ENCODE measurements at places on chromosomes 5 and 9.

DNA sequence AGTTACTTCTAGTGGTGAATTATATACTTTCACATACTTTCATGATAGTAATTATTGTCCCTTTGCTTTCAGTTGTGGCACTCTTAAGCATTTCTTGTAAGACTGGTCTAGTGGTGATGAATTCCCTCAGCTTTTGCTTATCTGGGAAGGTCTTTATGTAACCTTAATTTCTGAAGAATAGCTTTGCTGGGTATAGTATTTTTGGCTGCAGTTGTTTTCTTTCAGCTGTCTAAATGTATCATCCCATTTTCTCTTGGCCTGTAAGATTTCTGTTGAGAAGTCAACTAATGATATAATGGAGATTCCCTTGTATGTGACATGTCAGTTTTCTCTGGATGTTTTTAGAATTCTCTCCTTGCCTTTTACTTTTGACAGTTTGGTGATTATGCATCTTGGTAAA, 41.0 kb downstream of the TMEM38B start:
- no peak for DNase-seq

- DNase-seq = no peak
These were observed 1.3 kb downstream of the SQSTM1 start for GRCh38 chr5:179822059-179822432.

DNA sequence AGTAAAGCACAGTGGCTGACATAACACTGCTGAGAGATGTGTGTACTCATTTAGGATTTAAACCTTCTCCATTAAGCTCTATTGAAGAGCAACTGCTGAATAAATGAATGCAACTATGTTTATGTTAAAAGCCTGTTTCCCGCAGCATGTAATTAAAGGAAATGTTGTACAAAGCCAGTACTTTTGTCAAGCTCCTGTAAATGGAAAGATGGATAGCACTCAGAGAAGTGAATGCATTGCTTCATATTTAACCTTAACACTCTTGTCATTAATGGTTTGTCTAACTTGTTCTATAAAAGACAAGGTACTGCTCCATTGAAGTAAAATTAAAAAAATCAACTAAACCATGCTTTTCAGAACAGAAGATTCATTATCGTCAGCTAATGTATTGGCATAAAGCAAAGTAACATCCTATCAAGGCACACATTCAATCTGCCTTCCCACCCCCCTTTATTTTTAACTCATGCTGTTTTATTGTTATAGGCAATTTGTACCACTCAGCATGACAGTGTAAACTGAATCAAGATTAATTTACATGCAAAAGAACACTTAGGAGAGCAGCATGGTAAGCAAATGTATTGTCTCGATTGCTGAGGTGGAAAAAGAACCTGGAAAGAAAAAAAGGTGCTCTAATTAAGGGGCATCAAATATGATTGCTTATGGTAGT, 240.9 kb upstream of the TBCA start:
- DNase-seq = no peak

DNA sequence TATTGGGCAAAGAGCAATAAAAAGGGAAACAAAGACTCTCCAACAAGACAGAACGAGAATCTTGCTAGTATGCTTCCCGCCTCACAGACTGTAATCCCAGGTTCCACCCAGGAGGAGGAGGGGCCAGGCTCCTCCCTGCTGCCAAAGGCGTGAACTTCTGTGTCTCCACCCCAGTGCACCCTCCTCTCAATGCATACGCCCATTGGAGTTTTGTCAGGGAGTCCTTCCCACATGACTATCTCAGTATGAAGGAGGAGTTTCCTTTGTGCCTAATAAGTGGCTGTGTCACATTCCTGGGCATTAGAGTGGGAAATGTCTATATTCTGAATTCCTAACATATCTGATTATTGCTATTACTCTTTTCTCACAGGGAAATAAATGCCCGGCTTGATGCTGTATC, 106.4 kb upstream of the DHFR start:
- DNase-seq = no peak

- no peak for DNase-seq
These were observed 86.2 kb downstream of the PSAT1 start for GRCh38 chr9:78383130-78383529.

GRCh38 chr9:124197177-124198095, 60.3 kb upstream of the NEK6 start:
- DNase-seq = no peak

- no peak for DNase-seq
These were observed 68.2 kb upstream of the NR4A3 start for GRCh38 chr9:99753436-99753835.

- DNase-seq = no peak
These were observed 9.0 kb downstream of the CD274 start for GRCh38 chr9:5459289-5459829.

All from left kidney (tissue), 8 donors.